Stimulated activated CD4-positive, alpha-beta T cell treated with anti-CD3 and anti-CD28 coated beads, Interleukin-1b, Interleukin-23, amount 100 ng/mL, for 48 hours (primary cell): ENCODE measurements at places on chromosomes 5 and 9.

- DNase-seq = no peak
Measured at GRCh38 chr5:13704396-13704795, 240.1 kb downstream of the DNAH5 start.

- no peak for DNase-seq
Measured at GRCh38 chr5:111237470-111237869, 13.3 kb downstream of the CAMK4 start.

DNA sequence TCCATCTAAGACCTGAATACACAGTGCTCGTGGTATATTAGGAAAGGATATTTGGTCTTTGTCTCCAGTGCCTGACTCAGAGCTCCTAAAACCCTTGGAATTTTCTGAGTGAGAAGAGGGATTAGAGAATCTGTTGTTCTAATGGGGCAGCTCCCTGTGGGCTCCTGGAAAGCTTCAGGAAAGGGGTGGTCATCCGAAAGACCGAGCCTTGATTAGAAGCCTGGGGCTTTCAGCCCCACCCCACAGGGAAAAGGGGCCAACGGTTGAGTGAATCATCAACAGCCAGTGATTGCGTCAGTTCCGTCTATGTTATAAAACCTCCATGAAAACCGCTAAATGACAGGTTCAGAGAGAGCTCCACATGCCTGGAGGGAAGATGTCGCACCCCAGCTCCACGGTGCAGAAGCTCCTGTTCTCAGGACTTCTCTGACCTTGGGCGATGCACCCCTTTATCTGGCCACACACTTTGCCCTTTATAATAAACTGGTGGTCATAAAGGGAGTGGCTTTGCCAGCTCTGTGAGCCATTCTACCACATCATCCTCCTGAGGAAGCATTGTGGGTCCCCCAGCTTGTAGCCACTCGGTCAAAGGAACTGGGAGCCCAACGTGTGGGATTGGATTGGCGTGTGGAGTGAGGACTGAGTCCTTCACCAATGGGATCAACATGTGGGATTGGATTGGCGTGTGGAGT, 71.0 kb upstream of the ICE1 start:
- no peak for DNase-seq

- DNase-seq = no peak
Measured at GRCh38 chr9:120912958-120913646, 13.5 kb downstream of the TRAF1 start.

GRCh38 chr5:86999951-87000350, 267.7 kb upstream of the RASA1 start:
- no peak for DNase-seq

DNA sequence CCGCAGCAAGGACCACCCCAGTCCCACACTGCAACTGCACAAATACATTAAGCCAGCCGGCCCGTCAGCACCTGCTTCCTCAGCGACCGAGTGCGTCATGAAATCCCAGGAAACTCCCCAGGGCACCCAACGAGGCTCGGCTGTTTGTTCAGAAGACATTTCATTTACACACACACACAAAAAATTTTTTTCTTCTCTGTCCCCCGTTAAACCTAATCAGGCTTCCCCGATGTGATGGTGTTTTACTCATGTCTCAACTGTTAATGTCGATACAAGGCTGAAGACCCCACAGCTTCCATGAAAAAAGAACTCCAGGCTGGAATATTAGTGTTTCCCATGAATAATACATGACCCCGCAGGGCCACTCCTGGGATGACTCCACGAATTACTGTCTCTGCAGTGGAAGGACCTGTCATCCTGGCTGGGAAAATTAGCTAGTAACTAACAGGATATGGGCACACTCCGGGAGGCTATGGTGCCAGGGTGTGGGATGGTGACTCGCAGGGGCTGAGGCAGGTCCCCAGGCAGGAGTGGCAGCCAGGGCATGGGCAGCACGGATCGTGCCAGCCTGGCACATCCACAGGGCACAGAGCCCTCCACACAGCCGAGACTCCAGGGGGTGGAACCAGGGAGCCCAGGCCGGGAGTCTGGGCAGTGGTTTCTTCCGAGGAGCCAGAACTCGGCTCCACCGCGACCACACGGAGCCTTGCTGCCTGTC, 102.4 kb downstream of the VAV2 start:
- DNase-seq = no peak

DNA sequence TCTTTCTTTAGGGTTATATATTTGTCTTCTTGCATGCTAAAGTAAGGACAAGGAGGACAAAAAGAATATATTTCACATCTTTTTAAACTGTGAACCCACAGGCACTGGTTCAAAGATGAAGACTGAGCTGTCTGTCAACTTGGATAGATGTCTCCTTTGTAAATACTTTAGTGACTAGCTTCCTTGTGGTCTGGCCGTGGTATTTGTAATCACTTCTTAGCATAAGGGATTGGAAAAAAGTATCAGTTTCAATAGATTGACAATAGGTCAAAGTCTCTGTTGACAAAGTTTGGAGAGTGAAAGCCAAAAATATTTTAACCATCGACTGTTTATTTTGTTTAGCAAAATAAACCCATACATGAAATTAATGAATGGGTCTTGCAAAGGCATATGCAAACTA, 91.4 kb downstream of the TMEM167A start:
- DNase-seq = no peak

DNA sequence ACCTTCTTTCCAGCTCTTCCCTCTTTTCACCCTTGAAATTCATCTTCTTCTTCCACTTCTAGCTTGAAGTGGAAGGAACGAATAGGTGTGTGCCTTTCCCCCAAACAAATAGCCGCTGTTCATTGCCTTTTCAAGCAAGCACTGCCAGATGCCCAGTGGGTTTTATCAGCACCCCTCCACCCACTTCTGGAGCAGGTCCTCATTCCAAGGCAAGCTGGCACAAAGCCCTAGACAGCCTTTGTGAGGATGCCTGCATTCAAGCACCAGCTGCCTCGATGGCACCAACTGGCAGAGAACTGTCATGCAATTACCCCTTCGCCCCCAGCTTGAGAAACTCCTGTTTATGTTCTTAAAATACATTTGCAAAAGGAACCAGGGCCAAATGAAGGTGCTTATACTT, 36.5 kb downstream of the SERINC5 start:
- DNase-seq = no peak

- no peak for DNase-seq
Measured at GRCh38 chr9:34669809-34670562, 7.5 kb upstream of the CCL27 start.

DNA sequence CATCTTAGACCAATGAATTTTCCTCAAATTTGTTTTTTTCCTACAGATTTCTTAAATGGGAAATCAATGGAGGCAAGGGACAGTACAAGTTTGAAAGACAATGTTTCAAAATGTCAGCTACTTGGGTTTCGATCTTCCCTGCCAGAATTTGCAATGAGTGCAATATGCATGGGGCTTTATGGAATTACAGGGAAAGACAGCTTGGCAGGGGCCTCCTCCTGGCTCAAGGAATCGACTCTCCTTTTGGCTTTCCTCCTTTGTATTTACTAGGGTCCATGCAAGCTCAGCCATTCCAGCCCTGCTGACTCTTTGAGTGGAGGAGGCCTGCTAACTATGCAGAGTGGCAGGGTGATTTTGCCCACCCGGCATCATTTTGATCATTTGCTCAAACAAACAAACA, 63.2 kb downstream of the MED27 start:
- no peak for DNase-seq

DNA sequence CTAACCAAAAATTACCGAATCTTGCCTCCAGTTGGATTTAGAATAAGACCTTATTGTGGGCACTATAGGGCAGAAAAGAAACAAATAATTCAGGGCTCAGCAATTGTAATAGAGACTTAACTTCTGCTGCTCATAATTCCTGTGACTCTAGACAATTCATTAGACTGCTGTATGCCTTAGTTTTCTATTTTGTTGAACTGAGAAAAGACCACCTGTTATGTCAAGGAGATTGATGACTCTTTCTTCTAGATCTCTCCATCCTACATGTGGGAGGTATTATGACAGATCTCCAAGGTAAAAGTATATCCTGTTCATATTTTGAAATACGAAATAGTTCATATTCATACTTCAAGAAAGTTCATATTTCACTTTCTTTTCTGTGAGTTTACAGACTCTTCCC, 605.1 kb downstream of the PSAT1 start:
- DNase-seq = no peak

GRCh38 chr9:109482391-109482916, 15.7 kb downstream of the PTPN3 start:
- no peak for DNase-seq

- no peak for DNase-seq
Measured at GRCh38 chr5:20985754-20986153, 997.8 kb upstream of the CDH18 start.

DNA sequence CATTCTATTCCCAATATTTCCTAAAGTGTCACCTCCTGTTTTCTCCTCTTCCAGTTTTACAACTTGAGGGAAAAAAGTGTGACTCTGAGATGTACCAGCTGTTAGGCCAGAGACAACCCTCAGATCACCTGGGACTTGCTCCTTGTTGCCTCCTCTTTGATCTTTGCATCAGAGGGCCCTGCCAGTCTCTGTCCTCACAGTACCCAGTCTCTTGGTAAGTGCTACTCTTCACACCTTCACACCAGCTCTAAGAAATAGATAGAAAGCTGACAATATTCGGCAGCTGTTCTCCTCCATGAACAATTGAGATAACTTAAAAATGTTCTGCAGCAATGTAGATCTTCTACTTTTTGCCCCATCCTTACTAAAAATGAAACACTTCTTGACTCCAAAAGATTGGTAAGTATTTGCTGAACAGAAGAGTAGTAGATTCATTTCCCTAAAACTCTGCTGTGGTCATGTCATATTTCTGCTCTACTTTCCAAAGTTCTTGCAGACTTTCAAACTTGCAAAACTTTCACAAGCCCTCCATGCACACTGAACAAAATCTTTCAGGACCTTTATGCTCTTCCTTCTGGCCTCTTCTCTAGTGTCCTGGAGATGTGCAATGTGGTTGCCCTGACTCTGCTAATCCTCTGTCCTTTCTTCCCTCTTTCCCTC, 188.6 kb downstream of the SNX18 start:
- DNase-seq = no peak

GRCh38 chr9:36864491-36865410, 169.3 kb downstream of the PAX5 start:
- DNase-seq = no peak

- DNase-seq = no peak
Measured at GRCh38 chr5:95380103-95380628, 11.0 kb upstream of the FAM81B start.

DNA sequence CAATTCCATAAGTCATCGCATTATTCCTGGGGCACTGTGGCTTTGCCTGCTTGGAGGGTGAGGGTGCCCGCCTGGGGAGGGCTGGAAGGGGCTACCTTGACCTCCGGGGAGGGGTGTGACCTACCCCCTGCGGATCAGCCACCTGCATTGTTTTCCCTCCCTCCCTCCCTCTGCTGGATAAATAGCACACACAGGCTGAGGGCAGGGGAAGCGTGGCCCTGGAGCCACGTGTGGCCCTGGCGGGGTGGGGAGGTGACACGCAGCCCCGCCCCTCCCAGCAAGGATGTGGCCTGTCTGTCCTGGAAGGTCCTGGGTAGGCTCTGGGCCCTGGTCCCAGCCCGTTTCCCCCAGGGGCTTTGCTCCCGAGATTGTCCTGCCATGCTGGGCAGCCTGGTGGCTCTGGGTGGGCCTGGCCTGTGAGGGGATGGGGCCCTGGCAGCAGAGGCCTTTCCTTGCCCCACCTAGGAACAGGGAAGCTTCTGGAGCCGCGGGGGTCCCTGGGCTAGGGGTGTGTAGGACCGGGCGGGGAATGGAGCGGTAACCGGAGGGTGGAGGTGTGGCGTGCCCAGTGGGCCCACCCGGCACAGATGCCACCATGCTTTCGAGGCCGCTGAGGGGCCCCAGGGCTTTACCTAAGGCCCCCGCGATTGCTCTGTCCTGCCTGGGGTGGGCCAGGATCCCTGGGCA, 33.4 kb downstream of the RXRA start:
- DNase-seq = no peak

DNA sequence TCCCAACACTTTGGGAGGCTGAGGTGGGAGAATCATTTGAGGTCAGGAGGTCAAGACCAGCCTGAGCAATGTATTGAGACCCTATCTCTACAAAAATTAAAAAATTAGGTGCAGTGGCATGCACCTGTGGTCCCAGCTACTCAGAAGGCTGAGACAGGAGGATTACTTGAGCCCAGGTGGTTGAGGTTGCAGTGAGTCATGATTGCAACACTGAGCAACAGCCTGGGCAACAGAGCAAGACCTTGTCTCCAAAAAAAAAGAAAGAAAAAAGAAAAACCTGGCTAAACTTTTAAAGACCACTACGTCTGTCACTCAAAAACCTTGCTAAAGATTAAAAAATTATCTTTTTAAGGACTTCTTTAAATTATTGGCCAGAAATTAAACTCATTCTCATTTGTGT, 59.8 kb upstream of the ABCA1 start:
- DNase-seq = peak; percentile 30

DNA sequence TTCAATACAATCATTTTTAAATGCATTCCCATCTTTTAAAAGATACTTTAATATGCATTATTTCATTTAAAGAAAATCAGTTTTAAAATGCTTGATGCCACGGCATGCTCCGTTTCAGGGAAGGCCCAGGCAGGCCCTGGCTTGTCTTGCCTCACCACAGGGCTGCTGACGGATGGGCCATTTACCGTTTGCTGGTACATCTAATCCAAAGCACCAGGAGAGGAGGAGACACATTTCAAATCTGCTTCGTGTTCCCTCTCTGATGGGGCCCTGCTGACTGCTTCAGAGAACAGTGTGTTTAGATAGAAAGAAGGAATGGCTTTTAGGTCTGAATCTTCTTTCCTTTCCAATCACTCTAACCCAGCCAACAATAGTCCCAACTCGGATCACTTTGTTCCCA, 185.2 kb downstream of the DCP2 start:
- DNase-seq = no peak

- no peak for DNase-seq
Measured at GRCh38 chr5:20678386-20678785, 690.4 kb upstream of the CDH18 start.

DNA sequence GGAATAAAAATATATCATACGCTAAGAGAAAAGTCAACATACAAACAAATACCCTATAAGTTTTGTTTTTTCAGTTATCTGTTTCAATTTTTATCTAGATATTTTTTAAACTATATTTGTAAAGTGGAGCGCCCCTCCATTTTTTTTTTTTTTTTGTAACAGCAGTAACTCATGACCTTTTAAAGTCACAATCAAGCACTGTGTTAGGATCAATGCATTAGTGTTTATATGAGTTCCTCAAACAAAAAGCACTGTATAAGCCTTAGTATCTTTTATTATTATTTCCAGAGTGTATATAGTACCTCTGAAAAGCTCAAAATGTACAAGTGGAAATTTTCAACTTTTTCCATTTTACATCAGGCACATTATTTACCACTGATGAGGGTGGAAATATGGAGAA, 20.6 kb downstream of the PFDN1 start:
- DNase-seq = no peak
